ENCODE measurements at places on chromosomes 2 and 18.

DNA sequence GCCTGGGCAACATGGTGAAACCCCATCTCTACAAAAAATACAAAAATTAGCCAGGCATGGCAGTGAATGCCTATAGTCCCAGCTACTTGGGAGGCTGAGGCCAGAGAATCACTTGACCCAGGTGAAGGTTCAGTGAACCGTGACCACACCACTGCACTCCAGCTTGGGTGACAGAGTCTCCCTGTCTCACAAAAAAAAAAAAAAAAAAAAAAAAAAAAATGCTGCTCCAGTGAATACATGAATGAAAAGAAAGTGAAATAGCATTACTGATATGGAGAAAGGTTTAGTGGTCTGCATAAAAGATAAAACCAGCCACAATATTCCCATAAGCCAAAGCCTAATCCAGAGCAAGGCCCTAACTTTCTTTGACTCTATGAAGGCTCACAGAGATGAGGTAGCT is 44.5 kb downstream of the METTL8 start:
- DNase-seq = no peak

DNA sequence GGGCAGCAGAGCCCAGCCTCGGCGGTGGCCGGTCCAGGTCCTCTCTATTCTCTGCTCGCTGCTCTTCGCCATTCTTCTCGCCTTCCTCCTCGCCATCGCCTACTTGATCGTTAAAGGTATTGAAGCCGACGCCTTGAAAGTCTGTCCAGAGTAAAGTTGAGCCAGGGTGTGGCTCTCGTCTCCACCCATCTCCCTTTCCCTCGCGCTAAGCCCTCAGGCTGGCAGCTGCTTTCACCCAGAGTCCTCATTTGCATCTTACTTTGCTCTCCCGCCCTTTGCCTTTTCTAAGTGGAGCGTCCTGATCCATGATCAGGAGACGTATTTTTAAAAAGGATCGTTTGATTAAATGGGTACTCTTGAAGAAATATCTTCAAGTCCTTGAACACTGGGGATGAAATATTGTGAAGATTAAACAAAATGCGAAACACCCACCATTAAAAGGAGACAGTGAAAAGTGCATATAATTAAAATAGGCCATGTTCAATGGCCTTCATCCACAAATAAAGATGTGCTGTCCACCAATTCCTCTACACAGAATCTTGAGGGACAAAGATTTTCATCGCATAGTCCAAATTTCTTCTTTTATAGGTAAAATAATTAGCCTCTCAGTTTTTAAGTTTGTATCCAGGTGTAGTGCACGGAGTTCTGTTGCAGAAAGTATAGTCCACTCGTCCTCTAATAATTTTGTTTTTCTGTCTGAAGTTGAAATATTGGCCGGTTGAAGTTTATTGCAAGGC is 657 bp downstream of the ARL6IP6 start:
- DNase-seq = peak; percentile 54

DNA sequence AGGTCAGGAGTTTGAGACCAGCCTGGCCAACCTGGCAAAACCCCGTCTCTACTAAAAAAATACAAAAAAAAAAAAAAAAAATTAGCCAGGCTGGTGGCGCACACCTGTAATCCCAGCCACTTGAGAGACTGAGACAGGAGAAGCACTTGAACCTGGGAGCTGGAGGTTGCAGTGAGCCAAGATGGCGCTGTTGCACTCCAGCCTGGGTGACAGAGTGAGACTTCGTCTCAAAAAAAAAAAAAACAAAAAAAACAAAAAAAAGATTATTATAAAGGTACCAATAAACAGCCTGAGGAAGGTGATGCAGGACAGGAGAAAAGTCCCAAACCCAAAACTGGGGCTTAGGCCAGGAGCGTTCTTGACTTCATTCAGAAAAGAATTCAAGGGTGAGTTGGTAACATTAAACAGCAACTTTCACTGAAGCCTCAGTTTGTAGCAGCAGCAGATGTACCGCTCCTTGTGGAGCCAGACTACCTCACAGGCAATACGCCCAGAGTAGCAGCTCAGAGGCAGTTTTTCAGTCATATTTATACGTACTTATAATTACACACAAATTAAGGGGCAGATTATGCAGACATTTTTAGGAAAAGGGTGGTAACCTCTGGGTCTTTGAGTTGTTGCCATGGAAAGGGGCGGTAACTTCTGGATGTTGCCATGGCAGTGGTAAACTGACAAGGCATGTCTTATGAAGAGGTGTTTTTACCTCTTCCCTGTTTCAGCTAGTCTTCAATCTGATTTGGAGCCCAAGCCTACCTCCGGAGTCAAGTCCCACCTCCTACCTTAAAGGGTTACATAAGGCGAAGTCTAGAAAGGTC is 1596.6 kb upstream of the CELF4 start:
- no peak for DNase-seq

DNA sequence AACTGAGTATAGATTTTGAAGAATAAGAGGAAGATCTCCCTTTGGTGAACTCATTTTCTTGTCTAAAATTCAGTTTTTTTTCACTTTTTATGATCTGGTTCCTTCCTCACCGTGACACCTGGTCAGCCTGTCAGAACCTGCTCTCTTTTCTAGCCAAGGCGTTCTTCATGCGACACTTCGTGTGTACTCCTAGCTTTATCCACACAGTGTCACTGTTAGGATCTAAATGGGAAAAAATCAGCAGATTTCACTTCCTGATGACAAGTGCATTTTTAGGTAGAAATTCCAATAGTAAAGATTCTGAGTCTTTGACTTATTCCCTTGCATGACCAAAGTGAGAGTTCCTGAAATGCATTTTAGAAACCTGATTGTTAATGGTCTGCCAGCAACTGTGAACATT is 89.8 kb downstream of the KLHL14 start:
- DNase-seq = no peak

GRCh38 chr2:54083021-54083420 is 32.4 kb upstream of the ACYP2 start:
- no peak for DNase-seq

GRCh38 chr2:73253901-73254300 is 19.8 kb downstream of the CCT7 start:
- peak; percentile 69 for DNase-seq

GRCh38 chr2:127218812-127219170 is 1.3 kb downstream of the CYP27C1 start:
- no peak for DNase-seq

DNA sequence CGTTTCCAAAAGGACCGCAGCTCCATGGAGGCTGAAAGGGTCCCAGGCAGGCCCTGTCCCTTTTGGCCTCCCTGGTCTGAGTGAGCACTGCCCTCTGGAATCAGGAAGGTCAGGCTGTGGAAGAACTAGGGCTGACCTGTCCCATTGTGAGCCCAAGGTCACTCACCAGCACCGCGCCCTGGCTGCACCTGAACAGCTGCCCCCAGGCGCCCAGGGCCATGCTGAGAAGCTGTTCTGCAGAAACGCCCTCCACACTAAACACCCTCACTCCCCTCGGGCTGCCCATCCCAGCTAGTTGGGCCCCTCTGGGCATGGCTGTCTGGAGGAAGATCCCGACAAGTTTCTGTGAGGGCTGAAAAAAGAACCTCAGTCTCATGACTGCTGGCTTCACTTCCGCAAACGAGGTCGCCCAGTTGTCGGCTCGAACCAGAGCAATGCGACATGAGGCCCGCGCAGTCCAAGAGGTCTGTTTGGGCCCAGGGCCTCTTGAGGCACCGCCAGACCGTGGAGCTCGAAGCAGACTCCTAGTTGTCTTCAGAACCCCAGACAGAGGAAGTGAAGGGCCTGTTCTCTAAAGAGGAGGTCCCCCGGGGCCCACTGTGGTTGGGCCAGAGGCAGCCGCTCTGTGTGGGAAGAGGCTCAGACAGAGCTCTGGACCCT is 64.4 kb downstream of the INPP5D start:
- peak; percentile 52 for DNase-seq

GRCh38 chr18:51212606-51213005 is 15.1 kb upstream of the MEX3C start:
- DNase-seq = no peak

DNA sequence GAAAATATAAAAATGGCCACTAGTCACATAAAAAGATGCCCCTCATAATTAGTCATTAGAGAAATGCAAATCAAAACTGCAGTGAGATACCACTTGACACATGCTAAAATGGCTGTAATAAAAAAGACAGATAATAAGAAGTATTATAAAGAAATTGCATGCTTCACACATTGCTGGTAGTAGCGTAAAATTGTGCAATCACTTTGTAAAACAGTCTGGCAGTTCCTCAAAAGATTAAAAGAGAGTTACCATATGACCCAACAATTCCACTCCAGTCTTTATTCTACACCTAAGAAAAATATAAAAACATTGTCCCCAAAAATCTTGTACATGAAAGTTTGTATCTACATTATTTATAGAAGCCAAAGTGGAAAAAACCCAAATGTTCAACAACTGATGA is 170.6 kb upstream of the FIGN start:
- DNase-seq = no peak

- no peak for DNase-seq
These were observed 115.3 kb downstream of the ACOXL start for GRCh38 chr2:110847651-110848050.

DNA sequence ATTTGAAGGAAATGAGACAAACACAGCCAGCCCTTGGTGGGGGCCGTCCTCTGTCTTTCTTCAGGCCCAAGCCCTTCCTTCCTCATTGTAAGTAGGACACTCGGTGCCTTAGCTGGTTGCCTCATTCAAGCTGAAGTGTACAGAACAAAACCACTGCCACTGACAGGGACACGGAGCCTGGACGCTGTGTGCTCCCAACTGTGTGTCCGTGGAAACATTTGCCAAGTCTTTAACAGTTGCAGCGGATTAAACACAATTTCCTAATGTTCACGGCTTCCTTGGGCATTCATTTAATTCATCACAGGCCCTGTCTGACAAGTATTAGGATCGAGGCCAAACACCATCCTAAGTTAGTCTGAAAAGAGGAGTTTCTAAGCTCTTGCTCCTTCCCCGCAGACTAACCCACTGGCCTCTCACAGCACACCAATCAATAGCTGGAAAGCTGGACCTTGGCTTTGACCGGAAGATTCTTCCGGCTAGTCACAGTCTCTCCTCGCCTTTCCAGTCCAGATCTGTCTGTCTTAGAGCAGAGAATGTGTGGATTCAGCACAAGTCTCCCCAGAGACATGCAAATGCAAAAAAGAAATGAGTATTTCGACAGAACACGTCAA is 68.7 kb upstream of the ACSL3 start:
- peak; percentile 86 for DNase-seq

GRCh38 chr18:13353084-13353823 is 134.7 kb downstream of the LDLRAD4 start:
- DNase-seq = peak; percentile 43

- no peak for DNase-seq
These were observed 57.3 kb downstream of the NTSR2 start for GRCh38 chr2:11612553-11613215.

- DNase-seq = no peak
These were observed 195.8 kb upstream of the TNP1 start for GRCh38 chr2:217055624-217056023.

- no peak for DNase-seq
These were observed 329.1 kb downstream of the SETBP1 start for GRCh38 chr18:45009756-45010155.

DNA sequence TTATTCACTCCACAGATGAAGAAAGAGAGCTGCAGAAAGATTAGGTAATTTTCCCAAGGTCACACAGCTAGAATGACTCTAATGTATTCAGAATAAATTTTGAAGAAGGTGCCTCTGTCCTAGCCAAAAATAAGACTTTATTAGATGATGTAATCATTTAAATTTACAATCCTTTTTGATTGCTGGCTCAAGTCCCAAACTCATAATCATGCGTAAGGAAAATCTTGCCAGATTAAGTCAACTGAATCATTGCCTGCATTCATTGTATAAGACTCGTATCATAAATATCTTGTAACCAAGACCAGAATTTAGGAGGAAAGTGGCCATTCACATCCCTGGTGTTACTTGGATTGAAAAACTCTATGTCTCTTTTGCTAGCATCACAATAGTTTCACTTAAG is 53.1 kb upstream of the STK39 start:
- no peak for DNase-seq

GRCh38 chr2:196160101-196160500 is 11.3 kb downstream of the STK17B start:
- DNase-seq = peak; percentile 94

DNA sequence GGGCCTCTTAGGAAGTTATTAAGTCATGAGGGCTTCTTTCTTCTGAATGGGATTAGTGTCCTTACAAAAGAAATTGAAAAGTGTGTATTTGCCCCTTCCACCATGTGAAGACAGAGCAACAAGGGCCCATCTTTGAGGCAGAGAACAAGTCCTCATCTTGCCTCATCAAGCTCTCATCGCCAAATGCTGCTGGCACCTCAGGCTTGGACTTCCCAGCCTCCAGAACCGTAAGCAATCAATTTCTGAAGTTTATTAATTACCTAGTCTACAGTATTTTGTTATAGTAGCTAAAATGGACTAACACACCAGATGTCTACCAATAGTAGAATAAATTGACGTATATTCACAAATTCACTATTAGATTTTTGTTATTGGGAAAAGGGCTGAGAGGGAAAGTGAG is 74.6 kb downstream of the CCDC148 start:
- DNase-seq = no peak

All from inflammatory macrophage (primary cell).